GM12865 (cell line): ENCODE measurements at places on chromosomes 3 and 15.
A peak's percentile ranks its signal among the peaks of the same experiment; 100 is the strongest.

DNA sequence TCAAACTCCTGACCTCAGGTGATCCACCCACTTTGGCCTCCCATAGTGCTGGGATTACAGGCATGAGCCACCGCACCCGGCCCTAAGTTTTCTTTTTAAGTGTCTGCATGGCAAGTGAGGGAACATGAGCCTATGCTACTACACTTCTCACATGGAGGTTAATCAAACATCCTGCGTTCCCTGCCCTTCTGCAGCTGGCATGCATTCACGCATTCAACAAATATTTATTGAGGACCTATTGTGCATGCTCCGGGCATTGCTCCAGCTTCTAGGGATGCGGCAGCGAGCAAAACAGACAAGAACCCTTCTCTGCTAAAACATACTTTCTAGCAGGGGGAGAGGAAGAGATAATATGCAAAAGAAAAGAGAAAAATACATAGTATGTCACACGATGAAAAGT lies 42.6 kb upstream of the ACKR4 start:
- no peak for DNase-seq

GRCh38 chr3:31025541-31025940 lies 131.1 kb upstream of the GADL1 start:
- DNase-seq = no peak

DNA sequence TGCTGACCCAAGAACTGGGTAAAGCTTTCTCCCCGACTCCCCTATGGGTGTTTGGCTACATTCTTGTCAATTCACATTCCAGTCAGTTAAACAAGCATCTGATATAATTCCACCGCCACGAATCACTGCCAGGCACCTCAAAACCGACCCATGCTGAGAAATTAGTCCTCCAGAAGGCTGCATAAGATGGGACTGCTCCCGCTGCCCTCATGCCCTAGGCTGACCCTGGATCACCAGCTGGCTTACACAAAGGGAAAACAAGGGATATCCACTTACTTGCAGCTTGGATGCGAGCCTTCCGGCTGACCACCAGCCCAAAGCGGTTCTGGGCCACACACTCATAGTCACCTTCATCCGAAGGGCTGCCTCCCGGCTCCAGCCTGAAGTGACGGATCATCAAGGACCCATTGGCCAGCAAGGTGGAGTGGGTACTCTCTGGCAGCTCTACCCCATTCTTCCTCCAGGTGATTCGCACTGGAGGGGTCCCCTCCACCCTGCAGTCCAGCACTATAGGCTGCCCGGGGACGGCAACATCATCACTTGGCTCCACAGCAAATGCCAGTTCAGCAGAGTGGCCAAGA lies 2.9 kb downstream of the IGDCC3 start:
- DNase-seq = no peak

GRCh38 chr15:52191207-52191606 lies at the start of gene GNB5:
TSS of gene GNB5 (minus strand) at chr15:52191392. CDS start at chr15:52184676, 6,716 bp downstream.
- no peak for DNase-seq

GRCh38 chr3:36155515-36155914 lies 224.8 kb upstream of the STAC start:
- no peak for DNase-seq

DNA sequence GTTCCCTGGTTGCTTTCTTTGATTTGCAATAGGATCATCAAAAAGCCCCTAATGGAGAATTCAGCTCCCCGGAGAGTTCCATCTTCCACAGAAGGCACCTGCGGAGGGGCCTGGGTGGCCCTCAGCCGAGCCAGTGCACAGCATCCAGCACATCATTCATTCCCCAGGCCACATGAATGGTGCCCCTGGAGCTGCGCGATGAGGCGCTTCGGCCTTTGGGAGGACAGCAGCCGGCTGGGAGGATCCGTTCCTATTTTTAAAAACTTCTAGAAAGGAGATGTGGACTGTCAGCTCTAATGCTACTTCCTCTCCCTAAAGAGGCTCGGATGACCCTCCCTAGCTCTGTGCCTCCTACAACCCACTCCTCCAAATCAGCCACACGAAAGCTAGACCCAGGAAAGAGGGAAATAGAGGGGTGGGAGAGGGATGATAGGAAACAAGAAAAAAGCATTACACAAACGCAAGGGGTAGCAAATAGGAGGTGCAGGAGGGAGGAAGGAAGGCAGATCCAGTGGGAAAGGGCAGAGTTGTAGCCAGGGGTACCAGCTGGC lies 20.3 kb downstream of the EHD4 start:
- no peak for DNase-seq

GRCh38 chr15:98069256-98069655 lies 108.8 kb downstream of the ARRDC4 start:
- no peak for DNase-seq

GRCh38 chr3:32202496-32202895 lies 36.0 kb upstream of the CMTM8 start:
- DNase-seq = no peak

DNA sequence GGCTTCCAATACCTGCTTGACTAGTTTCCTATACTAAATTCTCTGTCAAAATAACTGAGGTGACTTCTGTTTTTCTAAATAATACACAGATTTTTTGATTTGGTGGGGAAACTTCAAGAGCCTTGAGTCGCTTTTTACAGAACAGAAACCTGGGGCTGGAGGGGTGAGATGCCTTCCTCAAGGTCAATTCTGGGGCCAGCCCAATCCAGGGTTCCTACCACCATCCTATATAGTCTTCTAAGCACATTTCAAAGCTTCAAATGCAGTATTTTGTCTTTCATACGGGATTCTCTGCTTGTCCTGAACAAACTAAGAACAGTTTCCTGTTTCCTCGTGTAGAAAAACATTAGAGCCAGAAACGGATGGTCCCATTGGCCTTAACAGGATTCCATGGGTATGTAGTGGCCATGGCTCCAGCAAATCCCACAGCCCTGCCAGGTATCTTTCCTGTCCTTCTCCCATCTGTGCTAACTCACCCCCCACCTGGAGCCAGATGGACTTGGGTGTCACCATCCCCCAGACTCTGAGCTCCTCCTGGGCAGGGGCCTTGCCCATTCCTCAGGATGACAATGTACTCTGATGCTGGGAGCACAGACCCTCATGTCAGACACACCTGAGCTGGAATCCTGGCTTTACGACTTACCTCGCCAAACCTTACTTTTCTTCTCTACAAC lies 146.9 kb downstream of the KLF13 start:
- peak; percentile 43 for DNase-seq

DNA sequence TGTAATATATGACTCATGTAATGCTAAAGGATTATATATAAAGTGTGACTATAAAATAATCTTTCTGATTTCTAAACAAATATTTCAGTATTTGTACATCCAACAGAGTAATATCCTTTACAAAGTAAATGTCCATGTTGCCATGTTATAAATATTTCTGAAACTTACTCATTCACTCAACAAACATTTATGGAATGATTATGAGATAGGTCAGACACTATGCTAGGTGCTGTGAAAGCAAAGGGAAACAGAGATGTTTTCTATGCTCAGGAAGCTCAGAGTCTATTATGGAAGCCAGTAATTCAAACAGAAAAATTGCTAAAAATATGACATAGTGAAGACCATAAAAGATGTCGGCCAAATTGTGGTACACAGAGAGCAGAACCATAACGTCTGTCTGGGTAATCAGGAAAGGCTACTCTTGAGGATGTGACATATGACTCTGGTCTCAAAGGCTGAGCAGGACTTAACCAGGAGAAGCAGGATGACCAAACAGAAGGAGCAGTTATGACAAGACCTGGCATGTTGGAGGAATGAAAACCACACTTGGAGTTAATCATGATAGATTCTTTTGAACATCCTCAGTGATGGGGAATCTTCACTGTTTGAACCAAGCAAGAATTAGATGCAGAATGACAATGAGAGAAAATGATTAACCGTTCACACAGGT lies 39.0 kb upstream of the MYO5C start:
- DNase-seq = no peak
